ENCODE measurements at places on chromosomes 12 and 14.

GRCh38 chr12:115294453-115295133 is 610.6 kb upstream of the TBX3 start:
- DNase-seq, result no peak

- no peak for DNase-seq
These were observed 1918.0 kb upstream of the FLRT2 start for GRCh38 chr14:83611906-83612390.

DNA sequence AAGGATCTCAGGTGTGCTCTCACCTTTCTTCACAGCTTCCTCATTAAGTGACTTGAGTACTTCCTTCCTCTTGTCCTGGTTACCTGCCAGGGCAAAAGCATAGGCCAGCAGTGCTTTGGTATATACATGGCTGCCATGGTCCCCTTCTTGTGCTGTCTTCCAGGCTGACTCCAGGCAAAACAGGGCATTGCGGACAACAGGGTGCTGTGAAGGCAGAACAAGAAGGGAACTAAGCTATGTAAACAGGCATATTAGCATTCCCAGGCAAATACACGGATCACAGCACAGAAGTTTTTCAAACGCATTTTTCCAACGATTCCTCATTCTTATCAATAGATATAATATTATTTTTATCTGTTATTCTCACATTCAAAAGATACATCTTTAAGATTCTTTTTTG is 39.0 kb downstream of the A2M start:
- no peak for DNase-seq

GRCh38 chr12:8860165-8860961 is 37.9 kb downstream of the A2ML1 start:
- peak; percentile 27 for DNase-seq

GRCh38 chr14:95547626-95548327 is 12.9 kb downstream of the GLRX5 start:
- DNase-seq, result no peak

GRCh38 chr12:6754411-6754810 is 1.5 kb upstream of the MLF2 start:
- no peak for DNase-seq

- DNase-seq, result no peak
These were observed 3.2 kb upstream of the TBX5 start for GRCh38 chr12:114408886-114409851.

DNA sequence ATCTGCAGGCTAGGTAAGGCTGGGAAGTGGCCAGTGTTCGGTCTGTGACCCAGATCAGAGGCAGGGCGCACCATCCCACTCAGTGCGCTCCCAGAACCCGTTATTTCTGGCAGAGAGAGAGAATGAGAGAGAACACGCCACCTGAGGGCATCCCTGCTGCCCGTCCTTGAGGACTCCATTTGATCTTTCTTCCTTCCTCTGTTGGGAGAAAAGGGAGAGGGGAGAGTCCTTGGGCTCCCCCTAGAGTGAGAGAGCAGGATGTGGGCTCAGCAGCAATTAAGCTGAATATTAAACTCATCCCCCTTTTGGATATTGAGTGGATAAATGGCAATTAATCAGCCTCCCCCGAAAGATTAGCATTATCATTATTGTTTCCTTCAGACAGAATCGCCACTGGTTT is 70.6 kb downstream of the IFT43 start:
- DNase-seq, result no peak

- no peak for DNase-seq
These were observed 6.8 kb downstream of the PPP1R36 start for GRCh38 chr14:64556526-64556925.

DNA sequence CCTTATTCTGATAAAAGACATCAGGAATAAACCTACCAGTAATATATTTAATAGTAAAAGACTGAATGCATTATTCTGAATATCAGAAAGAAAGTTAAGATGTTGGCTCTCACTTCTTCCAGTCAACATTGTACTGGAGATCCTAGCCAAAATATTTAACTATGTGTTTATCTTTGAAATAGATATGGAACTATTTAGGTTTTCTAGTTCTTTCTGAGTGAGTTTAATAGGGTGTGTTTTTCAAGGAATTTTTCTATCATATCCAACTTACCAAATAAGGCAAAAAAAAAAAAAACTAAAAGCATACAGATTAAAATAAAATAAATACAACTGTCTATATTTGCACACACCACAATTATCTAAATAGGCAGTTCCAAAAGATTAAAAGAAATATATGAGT is 478.9 kb upstream of the LMO3 start:
- no peak for DNase-seq

- DNase-seq, result no peak
These were observed 831.0 kb downstream of the C12orf50 start for GRCh38 chr12:87198181-87198580.
